ENCODE measurements at places on chromosomes 4 and X.

DNA sequence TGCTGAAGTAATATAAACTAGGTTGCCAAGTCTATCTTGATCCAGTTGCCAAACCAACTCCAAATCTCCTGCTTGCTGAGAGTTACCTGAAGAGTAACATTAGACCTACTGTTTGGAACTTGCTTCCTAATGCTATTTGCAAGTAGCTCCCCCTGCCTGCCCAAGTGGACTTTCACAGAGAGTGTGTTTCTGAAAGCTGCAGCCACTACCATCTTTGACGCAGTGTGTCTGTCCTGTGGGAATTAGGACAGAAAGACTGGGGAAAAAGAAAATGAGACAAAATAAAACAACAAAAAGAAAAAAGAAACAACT, 195.0 kb upstream of the HS3ST1 start:
- no peak for DNase-seq

- no peak for DNase-seq
These were observed 34.6 kb upstream of the WDR1 start for GRCh38 chr4:10151182-10151581.

DNA sequence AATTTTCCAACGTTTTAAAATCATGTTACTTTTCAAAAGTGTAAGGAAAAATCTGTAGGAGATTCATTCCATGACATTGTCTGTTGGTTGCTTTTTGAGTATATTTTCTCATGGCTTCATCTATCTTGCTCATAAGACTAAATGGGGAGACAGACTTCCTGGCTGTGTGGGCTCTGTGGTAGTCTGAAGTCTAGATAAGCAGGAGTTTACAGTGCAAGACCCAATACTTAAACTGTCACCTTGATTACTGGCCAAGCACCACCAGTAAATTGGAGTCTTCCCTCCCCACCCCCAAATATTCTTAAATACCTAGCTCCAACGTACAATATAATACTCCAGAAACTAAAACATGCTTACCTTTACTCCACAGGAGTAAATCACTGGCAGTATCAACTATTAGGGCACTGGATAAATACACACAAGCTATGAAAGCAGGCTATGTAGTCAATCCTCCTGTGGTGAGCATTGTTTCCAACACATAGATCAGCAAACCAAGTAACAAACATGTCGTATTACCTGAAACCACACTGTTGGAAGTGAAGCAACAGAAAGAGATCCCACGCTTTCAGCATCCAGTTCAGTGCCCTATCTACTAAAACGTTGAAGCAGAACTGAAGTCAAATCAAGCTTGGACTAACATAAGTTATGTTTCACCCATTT, 6.2 kb downstream of the HNRNPD start:
- DNase-seq = no peak

DNA sequence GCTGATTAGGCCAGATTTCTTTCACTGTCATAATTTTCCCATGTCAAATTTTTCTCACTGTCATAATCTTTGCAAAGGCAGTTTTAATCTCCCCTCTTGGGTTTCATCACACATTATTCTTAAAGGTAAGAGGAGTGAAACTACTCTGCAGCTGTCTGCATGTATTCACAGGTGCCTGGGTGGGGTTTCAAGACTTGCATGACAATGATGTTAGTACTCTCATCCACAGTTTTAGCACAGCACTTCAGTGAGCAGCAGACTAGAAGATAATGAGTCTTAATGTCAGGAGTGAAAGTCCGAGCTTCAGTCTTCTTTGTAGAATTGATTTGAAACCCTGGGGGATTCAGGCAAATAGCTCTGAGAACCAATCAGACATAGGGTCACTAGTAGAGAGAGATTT, 182.5 kb upstream of the GALNT7 start:
- no peak for DNase-seq

GRCh38 chr4:17816142-17816541, 5.4 kb downstream of the NCAPG start:
- DNase-seq = no peak

DNA sequence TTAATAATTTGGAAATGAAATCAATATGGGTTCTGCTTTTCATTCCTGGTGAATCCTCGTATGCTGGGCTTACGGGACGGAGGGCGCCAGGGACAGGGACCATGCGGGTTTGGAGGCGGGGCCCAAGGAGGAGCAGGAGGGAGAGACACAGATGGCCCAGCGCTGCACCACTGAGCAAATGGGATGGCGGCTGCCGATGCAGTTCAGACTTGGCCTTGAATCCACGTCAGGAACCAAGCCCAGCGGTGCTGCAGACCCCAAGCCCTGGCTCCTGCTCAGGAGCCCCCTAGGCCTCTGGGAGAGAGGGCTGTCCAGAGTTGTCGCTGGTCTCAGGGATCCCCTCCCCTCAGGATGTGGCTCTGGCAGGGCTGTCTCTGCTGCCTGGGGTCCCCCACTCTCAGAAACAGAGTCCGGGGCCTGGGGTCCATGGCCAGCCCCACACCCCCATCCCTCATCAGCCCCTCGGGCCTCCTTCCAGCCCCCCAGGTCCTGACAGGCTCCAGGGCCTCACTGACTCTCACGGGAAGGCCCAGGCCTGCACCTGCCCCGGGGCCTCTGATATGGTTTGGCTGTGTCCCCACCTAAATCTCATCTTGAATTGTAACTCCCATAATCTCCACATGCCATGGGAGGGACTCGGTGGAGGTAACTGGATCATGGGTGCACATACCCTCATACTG, 75.2 kb downstream of the FAM53A start:
- DNase-seq = no peak

- DNase-seq = no peak
These were observed 67.7 kb upstream of the ZXDA start for GRCh38 chrX:57977992-57978391.

DNA sequence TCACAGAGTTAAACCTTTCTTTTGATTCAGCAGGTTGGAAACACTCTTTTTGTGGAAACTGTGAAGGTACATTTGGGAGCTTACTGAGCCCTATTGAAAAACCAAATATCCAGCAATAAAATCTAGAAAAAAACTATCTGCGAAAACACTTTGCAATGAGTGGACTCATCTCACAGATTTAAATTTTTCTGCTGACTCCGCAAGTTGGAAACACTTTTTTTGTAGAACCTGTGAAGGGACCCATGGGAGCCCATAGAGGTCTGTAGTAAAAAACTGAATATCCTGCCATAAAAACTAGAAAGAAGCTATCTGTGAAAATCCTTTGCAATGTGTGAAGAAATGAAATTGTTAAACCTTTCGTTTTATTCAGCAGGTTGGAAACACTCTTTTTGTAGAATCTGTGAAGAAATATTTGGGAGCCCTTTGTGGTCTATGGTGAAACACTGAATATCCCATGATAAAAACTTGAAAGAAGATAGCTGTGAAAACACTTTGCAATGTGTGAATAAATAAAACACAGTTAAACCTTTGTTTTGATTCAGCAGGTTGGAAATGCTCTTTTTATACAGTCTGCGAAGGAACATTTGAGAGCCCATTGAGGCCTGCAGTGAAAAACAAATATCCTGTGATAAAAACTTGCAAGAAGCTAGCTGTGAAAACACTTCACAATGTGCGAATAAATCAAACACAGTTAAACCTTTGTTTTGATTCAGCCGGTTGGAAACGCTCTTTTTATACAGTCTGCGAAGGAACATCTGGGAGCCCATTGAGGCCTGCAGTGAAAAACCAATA, 22.3 kb upstream of the DCUN1D4 start:
- DNase-seq = no peak

GRCh38 chrX:9293051-9293496, 171.8 kb upstream of the TBL1X start:
- DNase-seq = no peak

GRCh38 chr4:120071192-120071795, 4.6 kb upstream of the MAD2L1 start:
- DNase-seq = peak; percentile 17

- DNase-seq = no peak
These were observed 29.3 kb downstream of the FAM199X start for GRCh38 chrX:104195489-104196084.

GRCh38 chr4:23877758-23878229, 12.1 kb downstream of the PPARGC1A start:
- peak; percentile 37 for DNase-seq

DNA sequence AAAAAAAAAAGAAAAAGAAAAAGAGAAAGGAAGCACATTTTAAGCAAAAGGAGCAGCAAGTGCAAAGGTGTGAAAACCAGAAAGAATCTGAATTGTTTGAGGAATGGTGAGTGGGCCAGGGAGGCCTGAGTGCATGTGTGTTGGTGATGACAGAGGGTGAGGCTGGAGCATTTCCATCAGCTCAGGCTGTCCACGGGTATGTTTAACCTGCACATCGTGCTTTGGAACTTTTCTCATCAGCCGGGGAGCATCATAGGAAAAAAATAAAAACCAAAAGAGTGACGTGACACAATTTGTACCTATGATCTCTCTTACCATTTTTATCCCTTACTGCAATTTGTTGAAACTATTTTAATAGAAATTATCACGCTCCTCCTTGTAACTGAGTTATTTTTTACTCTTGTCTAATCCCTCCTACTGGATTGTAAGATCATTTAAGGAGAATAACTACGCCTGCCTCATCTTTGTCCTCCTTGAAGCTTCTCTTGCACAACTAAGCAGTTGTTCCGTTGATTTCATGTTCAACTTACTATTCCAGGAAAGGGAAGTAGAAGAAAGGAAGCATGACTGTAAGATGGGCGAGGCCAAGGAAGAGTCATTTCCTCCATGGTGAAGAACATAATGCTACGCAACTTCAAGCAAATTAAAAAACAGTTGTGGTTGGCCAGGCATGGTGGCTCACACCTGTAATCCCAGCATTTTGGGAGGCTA, 7.0 kb downstream of the PALLD start:
- DNase-seq = no peak

GRCh38 chr4:41633321-41633720, 95.4 kb downstream of the LIMCH1 start:
- DNase-seq = no peak
